ENCODE measurements at places on chromosomes 6 and 20.
A peak's percentile ranks its signal among the peaks of the same experiment; 100 is the strongest.

GRCh38 chr20:1816384-1817381 is 78.5 kb upstream of the SIRPA start:
- peak; percentile 98 for DNase-seq

GRCh38 chr6:34096193-34096592 is 49.7 kb downstream of the GRM4 start:
- DNase-seq: no peak

- DNase-seq: no peak
Observed at GRCh38 chr20:11197851-11198250, 524.1 kb upstream of the JAG1 start.

DNA sequence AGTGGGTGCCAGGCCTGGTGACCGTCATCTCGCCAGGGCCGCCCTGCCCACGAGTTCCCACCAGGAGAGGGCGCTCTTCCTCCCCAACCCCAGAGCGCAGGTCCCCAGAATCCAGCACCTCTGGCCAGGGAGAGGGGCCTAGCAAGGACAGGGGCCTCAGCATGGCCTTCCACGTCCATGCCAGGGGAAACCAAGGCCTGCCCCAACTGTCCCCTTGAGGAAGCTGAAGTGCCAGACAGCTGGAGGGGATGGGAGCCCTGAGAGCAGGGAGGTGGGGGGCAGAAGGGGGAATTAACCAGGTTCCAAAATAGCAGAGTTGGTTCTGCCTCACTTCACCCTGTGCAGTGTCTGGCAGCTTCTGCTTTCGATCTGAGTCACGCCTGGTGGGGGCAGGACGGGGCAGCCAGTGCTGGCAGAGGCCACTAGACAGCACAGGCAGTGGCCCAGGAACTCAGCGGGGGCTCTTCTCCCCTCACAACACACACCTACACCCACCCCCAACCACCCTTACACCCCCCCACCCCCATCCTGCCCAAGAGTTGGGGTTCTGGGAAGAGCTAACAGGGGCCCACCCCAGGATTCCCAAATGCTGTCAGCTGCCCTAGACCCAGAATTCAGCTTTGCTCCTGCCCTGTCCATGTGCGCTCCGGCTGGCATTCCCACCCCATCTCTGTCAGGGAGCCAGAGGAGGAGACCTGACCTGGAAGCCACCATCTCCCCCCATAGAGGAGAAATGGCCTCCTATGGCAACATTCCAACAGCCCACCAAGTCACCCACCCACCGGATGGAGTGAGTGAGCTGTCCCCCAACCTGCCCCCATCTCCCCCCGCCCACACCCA is 29.2 kb downstream of the TFEB start:
- peak; percentile 79 for DNase-seq

- DNase-seq: no peak
Observed at GRCh38 chr6:119124079-119124824, 45.8 kb upstream of the FAM184A start.

DNA sequence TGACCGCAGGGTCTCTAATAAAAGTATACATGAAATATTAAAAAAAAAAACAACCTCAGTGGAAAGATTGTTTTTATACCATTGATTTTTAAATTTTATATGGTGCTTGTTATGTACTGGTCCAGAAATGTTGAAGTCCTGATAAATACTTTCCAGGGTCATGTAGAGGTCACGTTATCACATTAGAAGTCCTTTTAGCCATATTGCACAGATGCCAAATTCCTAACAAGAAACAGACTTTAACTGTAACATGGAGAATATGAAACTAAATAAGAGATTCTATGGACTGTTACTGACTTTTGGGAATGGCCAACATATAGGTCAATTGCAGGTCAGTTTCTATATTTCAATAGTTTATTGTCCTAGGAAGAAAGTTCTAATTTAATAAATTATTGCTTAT is 89.0 kb downstream of the ADGRB3 start:
- DNase-seq: no peak

- no peak for DNase-seq
Observed at GRCh38 chr20:18904192-18904591, 90.6 kb downstream of the SCP2D1 start.

- DNase-seq: no peak
Observed at GRCh38 chr6:36063318-36064060, 35.9 kb downstream of the MAPK14 start.

All from AG10803 (cell line).